Type B pancreatic cell (in vitro differentiated cells): ENCODE measurements at places on chromosomes 12 and 14.
A peak's percentile ranks its signal among the peaks of the same experiment; 100 is the strongest.

DNA sequence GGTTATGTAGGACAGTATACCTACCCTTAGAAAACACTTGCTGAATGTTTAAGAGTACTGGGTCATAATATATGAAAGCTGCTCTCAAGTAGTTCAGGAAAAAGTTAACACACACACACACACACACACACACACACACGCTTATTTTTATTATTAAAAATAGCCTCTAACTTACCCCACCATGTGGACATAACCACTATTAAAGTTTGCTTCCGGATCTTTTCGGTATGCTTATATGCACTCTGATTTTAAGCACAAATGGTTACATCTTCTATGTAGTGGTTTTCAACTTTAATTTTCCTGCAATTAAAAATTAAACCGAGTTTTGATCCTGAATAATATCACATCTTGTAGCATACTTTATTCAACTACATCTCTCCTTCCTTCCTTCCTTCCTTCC is 84.9 kb upstream of the TRAF3 start:
- H3K27ac ChIP-seq = peak overlapping the region; percentile 75
- DNase-seq = no peak
- peaks cover 56% of the 10 kb centered on the region for H3K4me1 ChIP-seq
- H3K27me3 ChIP-seq = no peaks in the 10 kb centered on the region
- no peaks in the 10 kb centered on the region for H3K36me3 ChIP-seq

DNA sequence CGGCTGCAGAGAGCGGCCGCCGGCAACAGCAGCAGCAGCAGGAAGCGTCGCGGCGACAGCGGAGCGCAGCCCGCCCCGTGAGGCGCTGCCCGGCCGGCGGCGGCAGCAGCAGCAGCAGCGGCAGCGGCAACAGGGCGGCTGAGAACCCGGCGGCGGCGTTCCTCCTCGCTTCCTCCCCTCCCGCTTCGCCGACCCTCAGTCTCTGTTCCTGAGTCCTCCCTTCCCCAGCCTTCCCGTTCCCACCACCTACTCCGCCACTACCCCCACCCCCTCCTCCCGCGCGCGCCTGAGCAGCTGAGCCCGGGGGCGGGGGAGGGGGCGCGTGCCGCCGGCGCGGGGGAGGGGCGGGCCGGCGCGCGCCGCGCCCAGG is 310 bp downstream of the BICDL1 start:
- H3K27me3 ChIP-seq = peaks cover 66% of the 10 kb centered on the region
- H3K4me1 ChIP-seq = peaks cover 5% of the 10 kb centered on the region
- H3K27ac ChIP-seq = no peak overlapping the region
- DNase-seq = peak; percentile 68
- peak overlapping the region; percentile 63 for H3K4me3 ChIP-seq

DNA sequence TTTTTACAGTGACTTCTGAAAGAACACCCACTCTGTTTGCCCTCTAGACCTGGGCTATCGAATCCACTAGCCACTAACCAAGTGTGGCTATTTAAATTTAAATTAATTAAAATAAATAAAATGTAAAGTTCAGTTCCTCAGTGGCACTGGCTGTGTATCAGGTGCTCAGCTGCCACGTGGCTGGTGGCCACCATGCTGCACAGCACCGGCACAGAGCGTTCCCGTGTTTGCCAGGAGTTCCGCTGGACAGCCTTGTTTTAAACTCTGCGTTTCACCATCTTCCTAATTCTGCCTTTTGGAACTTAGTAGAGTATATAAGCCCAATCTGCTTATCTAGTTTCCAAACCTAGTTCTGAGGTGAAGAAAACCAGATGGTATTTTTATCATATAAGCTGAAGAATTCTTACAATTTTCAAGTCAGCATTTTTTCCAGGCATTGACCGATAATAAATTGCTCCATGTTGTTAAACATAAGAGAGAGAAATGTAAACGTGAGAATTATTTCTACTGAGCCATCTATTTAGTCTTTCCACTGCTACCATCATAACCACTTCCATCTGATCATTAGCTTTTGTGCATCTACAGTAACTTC is 339.0 kb downstream of the CACNA1C start:
- no peak overlapping the region for H3K27ac ChIP-seq
- no peak for DNase-seq
- H3K4me3 ChIP-seq = no peak overlapping the region
- no peaks in the 10 kb centered on the region for H3K4me1 ChIP-seq
- peaks cover 8% of the 10 kb centered on the region for H3K27me3 ChIP-seq

DNA sequence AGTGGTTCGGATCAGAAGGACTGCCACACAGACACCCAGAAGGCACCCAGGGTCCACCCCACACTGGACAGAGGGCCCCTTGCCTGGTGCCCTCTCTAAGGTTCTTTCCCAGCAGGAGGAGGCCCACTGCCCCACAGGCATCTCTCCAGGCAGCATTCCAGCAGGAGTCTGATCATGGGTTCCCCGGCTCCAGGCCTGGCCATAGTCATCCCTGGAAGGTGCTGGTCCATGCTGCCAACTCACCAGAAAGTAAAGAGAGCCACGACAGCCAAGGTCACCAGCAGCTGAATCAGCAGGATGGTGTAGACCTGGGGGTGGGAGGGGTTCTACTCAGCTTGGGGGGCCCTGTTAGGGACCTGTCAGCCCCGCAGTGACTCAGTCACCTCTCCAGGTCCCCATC is 6.4 kb downstream of the FAIM2 start:
- H3K27ac ChIP-seq = no peak overlapping the region
- H3K27me3 ChIP-seq = peaks cover 31% of the 10 kb centered on the region
- peaks cover 19% of the 10 kb centered on the region for H3K4me1 ChIP-seq
- DNase-seq = no peak
- no peak overlapping the region for H3K4me3 ChIP-seq

DNA sequence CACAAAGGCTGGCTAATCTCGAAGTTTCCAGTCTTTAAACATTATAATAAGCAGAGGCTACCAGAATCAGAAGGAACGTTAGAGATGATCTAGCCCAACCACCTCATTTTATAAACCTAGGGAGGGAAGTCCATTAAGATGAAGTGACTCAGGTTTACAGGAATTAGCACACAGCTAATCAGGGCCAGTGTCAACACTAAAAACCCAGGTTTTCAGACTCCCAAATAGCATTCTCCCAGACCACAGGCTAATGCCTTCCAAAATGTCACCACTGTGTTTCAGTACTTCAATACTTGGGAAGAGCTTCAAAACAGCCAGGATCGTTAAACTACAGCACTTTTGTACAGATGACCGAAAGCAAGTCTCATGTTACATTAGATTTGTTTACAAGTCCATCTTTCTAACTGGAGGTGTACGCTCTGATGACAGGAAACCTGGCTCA is 89.2 kb downstream of the FOXN3 start:
- no peaks in the 10 kb centered on the region for H3K27me3 ChIP-seq
- peaks cover 17% of the 10 kb centered on the region for H3K4me1 ChIP-seq
- DNase-seq = no peak
- no peak overlapping the region for H3K4me3 ChIP-seq
- H3K27ac ChIP-seq = no peak overlapping the region

DNA sequence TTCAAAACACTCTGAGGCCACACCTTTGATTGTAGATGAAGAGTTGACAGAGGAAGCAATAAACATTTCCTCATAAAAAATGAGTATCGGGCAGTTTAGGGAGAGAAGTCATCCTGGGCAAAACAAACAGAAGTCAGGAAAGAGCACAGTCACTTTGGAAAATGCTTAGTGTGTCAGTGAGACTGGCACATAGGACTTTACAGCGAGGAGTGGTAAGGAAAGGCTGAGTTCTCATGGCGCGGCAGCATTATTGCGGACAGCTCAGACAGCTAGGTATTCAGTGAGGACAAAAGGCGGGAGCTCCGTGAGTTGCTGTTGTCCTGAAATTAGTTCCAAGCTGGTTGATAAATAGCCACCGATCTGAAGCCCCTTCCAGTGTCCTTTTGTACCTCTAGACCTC is 229.9 kb downstream of the SNAPC1 start:
- no peaks in the 10 kb centered on the region for H3K27me3 ChIP-seq
- DNase-seq = no peak
- no peaks in the 10 kb centered on the region for H3K36me3 ChIP-seq
- no peaks in the 10 kb centered on the region for H3K4me1 ChIP-seq
- no peak overlapping the region for H3K4me3 ChIP-seq

- no peak overlapping the region for H3K27ac ChIP-seq
- H3K4me1 ChIP-seq = peaks cover 8% of the 10 kb centered on the region
- DNase-seq = no peak
- H3K36me3 ChIP-seq = no peaks in the 10 kb centered on the region
Observed at GRCh38 chr12:88328090-88328489, 186.0 kb downstream of the TMTC3 start.

- H3K27ac ChIP-seq = no peak overlapping the region
- H3K27me3 ChIP-seq = peaks cover 31% of the 10 kb centered on the region
- H3K36me3 ChIP-seq = no peaks in the 10 kb centered on the region
- H3K4me3 ChIP-seq = no peak overlapping the region
- no peaks in the 10 kb centered on the region for H3K4me1 ChIP-seq
- no peak for DNase-seq
Observed at GRCh38 chr14:101665478-101666078, 95.9 kb upstream of the PPP2R5C start.

DNA sequence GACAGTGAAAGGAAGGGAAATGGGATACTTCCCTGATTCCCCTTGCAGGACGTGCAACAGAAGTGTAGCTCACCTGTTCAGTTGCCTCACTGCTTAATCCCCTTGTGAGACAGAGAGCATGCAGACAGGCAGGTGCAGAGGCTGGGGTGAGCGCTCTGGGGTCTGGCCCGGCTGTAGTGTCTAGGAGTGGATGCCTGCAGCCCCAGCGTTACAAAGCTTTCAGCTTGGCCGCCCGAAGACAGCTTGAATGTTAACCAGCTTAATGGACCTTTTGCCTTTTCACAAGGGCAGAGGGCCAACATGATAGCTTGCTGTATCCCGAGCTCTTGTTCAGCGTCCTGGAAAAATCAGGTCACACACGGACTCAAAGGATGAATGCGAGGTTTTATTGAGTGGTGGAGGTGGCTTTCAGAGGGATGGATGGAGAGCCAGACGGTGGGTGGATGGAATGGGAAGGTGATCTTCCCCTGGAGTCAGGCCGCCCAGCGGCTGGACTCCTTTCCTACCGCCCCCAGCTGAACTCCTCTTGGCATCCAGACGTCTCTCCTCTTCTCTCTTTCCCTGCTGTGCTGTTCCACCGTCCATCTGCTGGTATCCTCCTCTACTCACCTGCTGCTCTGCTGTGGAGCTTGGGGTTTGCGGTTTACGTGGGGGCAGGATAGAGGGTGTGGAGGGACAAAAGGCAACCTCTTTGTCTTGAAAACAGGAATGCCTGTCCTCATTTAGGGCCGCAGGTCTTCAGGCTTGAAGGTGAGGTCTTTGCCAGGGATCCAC is 86.2 kb upstream of the RESF1 start:
- no peak for DNase-seq
- H3K4me3 ChIP-seq = no peak overlapping the region
- peaks cover 6% of the 10 kb centered on the region for H3K4me1 ChIP-seq
- H3K27me3 ChIP-seq = no peaks in the 10 kb centered on the region
- peaks cover 16% of the 10 kb centered on the region for H3K36me3 ChIP-seq
- no peak overlapping the region for H3K27ac ChIP-seq

- H3K27me3 ChIP-seq = peaks cover 4% of the 10 kb centered on the region
- H3K4me3 ChIP-seq = no peak overlapping the region
- no peaks in the 10 kb centered on the region for H3K36me3 ChIP-seq
- H3K27ac ChIP-seq = no peak overlapping the region
- no peaks in the 10 kb centered on the region for H3K4me1 ChIP-seq
- no peak for DNase-seq
Observed at GRCh38 chr14:88289234-88289633, 33.8 kb downstream of the KCNK10 start.

- no peak within 1 kb of the TSS for H3K27ac ChIP-seq
- H3K4me3 ChIP-seq = no peak within 1 kb of the TSS
- no peak for DNase-seq
- H3K27me3 ChIP-seq = no peaks in the 10 kb centered on the region
- peaks cover 6% of the 10 kb centered on the region for H3K36me3 ChIP-seq
Observed at GRCh38 chr12:102197789-102198188, at the start of gene PMCH. Gene PMCH, minus strand, starts transcription at chr12:102197833. Its CDS starts 63 bp downstream, at chr12:102197770.

GRCh38 chr12:67820694-67821093 is 168.6 kb upstream of the IFNG-AS1 start:
- peaks cover 9% of the 10 kb centered on the region for H3K4me1 ChIP-seq
- H3K4me3 ChIP-seq = no peak overlapping the region
- H3K36me3 ChIP-seq = no peaks in the 10 kb centered on the region

DNA sequence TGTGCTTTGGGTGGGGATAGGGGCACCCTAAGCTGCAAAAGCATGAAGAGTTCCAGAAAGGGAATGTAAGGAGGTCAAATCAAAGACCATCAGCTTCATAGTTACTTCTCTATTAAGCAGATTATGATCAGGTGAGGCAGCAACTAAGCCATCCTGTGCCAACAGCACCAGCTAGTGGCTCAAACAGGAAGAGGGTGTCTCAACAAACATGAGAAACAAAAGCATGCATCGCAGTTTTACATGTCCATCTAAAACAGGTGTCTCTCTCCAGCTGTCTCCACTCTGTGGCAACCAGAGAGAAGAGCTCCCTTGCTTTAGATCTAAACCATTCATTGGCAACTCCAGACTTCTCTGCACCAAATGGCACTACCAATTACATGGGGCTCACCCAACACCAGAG is 52.9 kb downstream of the ACTN1 start:
- peaks cover 35% of the 10 kb centered on the region for H3K36me3 ChIP-seq
- H3K27me3 ChIP-seq = no peaks in the 10 kb centered on the region
- H3K27ac ChIP-seq = no peak overlapping the region
- H3K4me1 ChIP-seq = peaks cover 39% of the 10 kb centered on the region

DNA sequence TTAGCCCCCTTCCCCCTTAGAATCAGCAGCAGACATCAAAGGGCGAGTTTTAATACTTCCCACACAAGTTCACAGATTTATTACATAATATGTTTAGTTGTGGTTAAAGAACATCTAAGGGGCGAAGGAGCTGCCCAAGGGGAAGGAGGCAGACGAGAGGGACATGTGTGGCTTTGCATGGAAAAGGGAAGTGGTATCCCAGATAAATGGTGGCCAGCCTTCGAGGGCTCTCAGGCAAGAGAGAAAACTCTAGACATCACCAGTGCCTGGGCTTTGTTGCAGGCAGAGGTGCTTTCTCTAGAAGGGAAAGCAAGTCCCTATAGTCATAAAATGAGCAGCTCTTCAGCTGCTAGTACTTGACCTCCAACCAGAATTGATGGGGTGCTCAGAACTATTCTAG is 121.2 kb downstream of the CACNA1C start:
- no peak overlapping the region for H3K27ac ChIP-seq
- no peak for DNase-seq
- H3K27me3 ChIP-seq = peaks cover 23% of the 10 kb centered on the region
- H3K36me3 ChIP-seq = no peaks in the 10 kb centered on the region
- H3K4me3 ChIP-seq = no peak overlapping the region

GRCh38 chr14:59148334-59148900 is 40.0 kb upstream of the DAAM1 start:
- H3K27ac ChIP-seq = no peak overlapping the region
- H3K4me3 ChIP-seq = no peak overlapping the region
- peaks cover 21% of the 10 kb centered on the region for H3K27me3 ChIP-seq
- no peaks in the 10 kb centered on the region for H3K36me3 ChIP-seq
- DNase-seq = no peak
- H3K4me1 ChIP-seq = peaks cover 24% of the 10 kb centered on the region

- H3K27me3 ChIP-seq = no peaks in the 10 kb centered on the region
- H3K4me1 ChIP-seq = no peaks in the 10 kb centered on the region
- H3K36me3 ChIP-seq = peaks cover 27% of the 10 kb centered on the region
- no peak overlapping the region for H3K27ac ChIP-seq
- no peak for DNase-seq
Observed at GRCh38 chr12:442235-442884, 17.4 kb upstream of the B4GALNT3 start.

GRCh38 chr14:26389646-26390508 is 208.0 kb downstream of the NOVA1 start:
- H3K36me3 ChIP-seq = no peaks in the 10 kb centered on the region
- no peak overlapping the region for H3K27ac ChIP-seq
- peaks cover 32% of the 10 kb centered on the region for H3K27me3 ChIP-seq
- H3K4me1 ChIP-seq = peaks cover 13% of the 10 kb centered on the region
